ENCODE measurements at places on chromosomes 1 and 21.

DNA sequence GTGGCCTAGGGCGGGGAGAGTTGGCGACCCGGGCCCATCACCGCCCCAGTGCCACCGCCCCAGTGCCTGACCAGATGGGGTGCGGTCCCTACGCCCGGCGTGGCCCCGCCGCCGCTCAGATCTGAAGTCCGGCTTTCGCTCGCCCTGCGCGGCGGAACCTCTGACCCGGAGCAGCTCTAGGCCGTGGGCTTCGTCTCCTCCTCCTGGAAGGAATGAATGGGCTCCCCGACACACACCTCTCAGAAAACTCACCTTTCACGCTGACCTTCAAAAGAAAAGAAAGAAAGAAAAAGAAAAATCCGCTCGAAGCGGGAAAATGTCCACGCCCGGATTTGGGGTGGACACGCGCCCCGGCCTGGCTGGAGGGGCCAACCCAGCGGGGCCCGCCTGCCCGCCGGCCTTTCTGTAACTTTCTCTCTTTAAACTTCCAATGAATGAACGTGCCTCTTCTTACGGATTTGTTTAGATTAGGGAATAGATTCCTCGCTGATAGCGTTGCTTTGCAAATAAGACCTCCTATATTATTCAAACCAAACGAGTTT is 5.4 kb upstream of the SIM2 start:
- no peak for DNase-seq

DNA sequence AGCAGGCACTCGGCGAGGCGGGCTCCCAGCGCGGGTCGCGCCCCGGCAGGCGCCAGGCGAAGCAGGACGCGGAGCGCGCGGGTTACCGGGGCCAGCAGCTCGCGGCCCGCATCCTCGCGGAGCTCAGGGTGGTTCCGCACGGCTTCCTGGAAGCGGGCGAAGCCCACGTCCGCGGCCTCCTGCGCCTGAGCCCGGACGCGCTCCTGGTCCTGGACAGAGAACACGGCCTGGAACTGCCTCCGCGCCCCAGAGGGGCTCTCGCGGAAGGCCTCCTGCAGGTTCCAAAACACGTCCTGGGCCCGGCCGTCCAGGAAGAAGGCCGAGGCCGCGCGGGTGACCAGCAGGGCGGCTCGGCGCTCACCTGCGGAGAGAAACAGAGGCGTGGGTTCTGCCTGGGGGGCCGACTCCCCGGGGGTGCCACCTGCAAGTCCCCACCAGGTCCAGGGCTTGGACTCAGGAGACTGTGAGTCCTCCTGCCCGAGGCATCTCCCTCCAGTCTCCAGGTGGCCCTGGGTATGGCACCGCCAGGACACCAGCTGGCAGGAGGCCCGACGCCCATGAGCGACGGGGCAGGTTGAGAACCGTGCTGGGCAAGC is 11.4 kb downstream of the TTC34 start:
- no peak for DNase-seq

DNA sequence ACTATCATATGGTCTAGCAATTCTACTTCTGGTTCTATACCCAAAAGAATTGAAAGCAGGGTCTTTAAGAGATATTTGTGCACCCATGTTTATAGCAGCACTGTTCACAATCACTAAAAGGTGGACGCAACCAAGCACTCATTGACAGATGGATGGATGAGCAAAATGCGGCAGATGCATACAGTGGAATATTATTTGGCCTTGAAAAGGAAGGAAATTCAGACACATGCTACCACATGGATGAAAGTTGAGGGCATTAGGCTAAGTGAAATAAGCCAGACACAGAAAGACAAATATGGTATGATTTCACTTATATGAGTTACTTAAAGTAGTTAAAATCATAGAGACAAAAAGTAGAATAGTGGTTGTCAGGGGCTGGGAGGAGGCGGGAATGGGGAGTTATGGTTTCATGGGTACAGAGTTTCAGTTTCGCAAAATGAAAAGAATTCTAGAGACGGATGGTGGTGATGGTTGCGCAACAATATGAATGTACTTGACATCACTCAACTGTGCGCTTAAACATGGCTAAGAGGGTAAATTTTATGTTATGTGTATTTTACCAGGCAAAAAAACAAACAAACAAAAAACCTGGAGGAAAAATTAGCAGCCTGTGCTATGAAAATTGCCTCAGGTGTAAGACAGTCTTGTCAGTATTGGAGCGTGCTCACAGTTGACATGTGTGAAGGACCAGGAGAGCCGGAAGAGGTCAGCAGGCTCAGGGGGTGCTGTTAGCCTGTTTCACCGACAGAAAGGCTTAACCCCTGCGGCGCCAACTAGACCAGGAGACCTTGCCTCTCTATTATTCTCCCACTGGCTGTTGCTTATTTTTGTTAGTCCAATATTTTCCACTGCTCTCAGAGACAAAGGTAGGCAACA is 26.5 kb downstream of the CD247 start:
- DNase-seq, result no peak

DNA sequence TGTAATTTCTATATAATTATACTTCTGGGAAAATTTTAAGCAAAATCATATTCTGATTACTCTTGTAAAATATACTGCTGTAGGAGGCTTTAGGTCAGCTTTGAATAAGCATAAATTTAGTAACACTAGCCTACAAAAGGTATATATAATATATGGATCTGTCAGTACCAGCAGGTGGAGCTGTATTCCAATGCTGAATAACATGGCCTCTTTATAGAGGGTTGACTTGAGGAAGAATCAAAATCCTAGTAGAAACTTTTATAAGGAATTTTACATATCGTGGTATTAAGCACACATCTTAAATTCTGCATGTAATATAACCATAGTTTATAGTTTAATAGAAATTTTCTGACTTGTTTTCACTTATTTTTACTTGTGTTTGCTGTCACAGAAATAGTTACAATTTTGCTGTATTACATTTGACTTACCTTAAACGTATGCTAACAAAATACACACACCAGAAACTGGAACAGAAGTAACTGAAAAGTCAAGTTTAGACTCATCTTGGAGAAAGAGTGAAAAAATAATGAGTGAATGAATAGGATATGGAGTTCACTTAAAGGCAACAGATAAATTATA is 79.3 kb downstream of the HMCN1 start:
- no peak for DNase-seq

GRCh38 chr1:21534674-21535378 is 25.6 kb downstream of the ALPL start:
- no peak for DNase-seq
